ENCODE measurements at places on chromosomes 11 and 22. TPM values are rescaled to one million over a fixed set of nuclear protein-coding genes. Genes with fewer than 3 reads are reported as not detected.

C11orf87 gene
- total RNA-seq = not detected

CYB5R2 gene
- 20.0 TPM for total RNA-seq

GGTLC3 gene
- not detected for total RNA-seq

FXYD2 gene
- not detected for total RNA-seq

PHOX2A gene
- total RNA-seq = not detected

FAM180B gene
- total RNA-seq = 0.12 TPM
